MCF 10A (cell line): ENCODE measurements at places on chromosomes 5 and 9. TPM values are rescaled to one million over a fixed set of nuclear protein-coding genes. Genes with fewer than 3 reads are reported as not detected.

DNA sequence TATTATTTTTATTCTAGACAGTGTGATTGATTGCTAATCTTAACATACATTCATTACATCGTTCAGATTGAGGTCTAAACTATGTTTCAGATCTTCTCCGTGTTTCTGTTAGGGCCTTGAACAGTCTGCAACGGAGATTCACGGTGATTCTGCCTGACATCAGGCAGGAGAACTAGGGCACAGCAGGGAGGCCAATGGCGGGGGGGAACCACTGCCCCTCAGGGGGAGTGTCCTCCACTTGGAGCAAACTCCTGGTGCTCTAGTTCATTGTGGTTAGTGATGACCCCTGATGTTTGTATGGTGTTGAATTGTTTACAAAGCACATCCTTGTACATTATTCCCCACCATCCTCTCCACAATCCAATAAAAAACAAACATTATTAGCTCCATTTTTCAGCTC lies 173.5 kb downstream of the ZNF608 start:
- DNase-seq = no peak

- no peak for DNase-seq
Measured at GRCh38 chr9:116479056-116479544, 208.0 kb upstream of the TRIM32 start.

GRCh38 chr5:44659334-44659733 lies 149.4 kb upstream of the MRPS30 start:
- no peak for DNase-seq

CTXN3 gene
- total RNA-seq = not detected in 2 replicates

DNA sequence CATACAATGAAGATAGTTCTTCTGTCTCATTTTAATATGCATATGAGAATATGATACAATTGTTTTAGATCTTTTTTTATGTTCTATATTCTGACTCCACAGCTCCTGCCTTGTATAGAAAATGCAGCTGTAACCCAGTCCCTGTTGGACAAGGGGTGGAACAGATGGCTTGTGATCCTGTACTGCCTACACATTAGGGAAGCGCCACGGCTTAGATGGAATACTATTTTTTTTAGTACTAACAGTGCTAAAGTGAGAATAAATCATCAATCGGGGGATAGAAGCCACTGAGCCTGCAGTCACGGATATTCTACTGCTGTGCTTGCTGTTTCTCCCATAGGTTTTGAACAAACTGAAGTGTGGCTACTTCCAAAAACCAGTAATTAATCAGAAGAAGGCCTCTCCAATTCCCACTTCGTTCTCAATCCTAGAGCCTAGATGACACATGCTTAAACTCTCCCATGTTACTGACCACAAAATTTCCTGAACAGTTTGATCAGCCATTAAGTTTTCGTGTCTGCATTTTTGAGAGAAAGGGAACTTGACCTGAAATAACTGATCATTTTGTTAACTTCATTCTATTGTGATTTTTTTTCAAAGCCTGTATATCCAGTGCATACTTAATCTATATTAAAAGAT lies 150.3 kb downstream of the CDH18 start:
- DNase-seq = no peak

SETX gene
- 41.1 and 44.6 TPM in 2 replicates for total RNA-seq

GRCh38 chr9:87445646-87446045 lies 52.0 kb upstream of the DAPK1 start:
- peak; percentile 28 for DNase-seq

LAMC3 gene
- total RNA-seq = not detected in 2 replicates

DNA sequence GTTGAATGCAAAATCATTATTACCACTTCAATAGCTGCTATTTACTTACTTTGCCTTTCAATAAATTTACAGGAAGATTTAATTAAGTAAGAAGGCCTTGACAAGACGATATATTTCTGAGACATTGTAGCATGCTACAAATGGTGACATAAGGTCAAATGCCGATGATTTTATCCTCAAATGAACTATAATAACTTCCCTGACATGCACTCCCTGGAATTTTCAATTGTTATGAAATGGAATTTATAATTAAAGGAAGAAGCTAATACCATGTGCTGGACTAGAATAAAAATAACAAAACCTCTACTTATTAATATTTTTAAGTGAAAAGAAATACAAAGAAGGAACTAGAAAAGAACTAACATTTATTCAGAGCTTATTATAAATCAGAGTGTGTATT lies 30.2 kb upstream of the ITGA1 start:
- no peak for DNase-seq

DNA sequence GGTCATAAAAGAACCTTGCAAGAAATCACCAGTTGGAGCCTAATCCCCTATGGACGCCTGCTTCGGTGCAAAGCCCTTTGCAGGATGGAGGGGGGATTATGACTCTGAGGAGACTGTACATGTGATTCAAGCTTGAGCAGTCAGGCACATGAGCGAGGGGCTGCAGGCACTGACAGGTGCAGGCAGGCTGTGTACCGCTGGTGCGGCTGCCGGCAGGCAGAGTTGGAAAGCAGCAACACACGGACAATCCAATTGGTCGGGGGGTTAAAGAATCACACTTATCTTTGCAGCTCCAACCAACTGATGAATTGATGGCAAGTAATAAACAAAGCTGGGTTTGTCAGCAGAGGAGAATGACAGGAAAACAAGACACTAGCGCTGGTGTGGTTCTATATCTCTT lies 5.7 kb downstream of the WHRN start:
- DNase-seq = no peak

DNA sequence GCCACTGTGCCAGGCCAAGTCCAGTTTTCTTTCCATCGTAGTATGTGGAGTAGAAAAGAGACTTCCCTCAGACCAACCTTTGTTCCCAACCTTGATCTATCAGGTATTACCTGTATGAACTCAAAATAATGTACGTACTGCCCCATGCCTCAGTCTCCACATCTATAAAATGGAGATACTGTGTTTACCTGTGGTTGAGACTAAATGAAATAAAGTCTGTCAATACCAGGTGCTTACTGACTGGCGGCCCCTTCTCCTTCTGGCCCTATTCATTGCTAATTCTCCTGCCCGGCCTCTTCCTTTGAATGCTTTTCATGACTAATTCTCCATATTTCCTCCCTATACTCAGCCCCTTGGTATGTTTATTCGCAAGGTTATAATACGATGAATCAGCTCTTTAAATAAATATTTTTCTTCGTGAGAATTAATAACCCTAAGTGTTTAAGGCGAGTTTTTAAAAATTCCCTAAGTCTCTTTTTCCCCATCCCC lies 89.6 kb upstream of the BASP1 start:
- peak; percentile 79 for DNase-seq

GRPEL2 gene
- total RNA-seq = 69.5 and 86.6 TPM in 2 replicates

DNA sequence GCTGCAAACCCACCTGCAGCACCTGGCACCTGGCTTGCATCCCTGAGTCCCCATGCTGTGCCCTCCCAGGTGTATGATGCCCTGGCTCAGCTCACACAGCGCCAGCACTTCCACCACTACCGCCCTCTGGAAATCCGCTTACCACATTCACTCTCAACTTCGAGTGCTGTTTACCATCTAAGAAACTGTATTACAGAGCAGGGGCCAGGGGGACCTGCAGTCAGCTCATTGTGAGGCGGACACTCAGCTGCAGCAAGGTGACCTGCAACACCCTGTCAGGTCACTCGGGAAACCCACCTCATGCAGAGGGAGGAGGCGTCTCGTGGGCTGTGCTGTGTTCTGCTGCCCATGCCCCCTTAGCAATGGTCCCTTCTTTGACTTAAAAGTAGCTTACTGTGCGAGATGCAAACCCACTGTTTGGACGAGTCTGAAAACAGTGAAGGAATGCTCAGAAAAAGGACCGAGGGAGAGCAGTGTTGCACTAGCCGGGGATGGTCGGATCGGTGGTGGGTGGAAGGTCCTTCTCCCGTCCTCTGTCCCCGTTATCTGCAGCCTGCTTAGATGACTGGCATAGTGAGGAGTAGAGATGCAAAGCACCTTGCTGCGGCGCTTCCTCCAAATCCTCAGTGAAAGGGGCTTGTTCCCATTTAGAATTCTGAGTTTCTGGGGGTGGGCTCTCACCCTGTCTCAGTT lies 55.2 kb upstream of the CTSL start:
- no peak for DNase-seq

ANKDD1B gene
- 0.68 and 1.2 TPM in 2 replicates for total RNA-seq

DNA sequence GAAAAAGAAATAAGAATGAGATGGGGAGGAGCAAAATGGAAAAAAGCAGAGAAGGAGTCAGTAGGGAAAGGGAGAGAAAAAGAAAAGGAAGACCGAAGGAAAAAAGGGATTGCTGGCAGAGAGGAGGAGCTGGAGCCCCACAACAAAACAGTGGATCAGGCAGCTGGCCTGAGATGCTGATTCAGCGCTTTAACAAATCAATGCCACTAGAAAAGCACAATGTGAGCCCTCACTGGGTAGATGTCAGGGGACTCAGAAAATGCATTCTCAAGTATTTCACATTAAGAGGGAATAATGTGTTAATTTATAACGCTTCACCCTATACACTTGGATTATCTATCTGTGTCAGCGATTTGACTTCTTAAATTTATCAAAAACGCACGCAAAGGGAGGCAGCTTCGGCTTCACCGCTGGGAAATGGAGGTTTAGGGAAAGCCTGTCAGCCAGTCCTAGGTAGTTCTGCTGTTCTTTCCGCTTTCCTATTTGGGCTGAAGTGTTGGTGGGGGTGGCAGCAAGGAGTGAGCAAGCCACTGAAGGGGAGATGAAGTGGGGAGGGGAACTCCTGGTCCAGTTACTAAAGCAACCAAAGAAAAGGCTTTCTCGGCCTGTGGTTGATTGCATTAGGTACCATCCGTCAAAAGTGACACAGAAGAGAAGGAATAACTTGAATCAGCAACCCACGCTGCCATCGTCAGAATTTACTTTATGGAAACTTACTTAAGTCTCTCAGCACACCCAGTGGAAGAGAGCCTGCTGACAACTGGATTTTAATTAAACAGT lies 161.6 kb downstream of the BNC2 start:
- no peak for DNase-seq

PRKACG gene
- not detected in 2 replicates for total RNA-seq

SPINK6 gene
- total RNA-seq = 0.56 and 1.9 TPM in 2 replicates

GRCh38 chr5:143582176-143582575 lies 178.7 kb upstream of the NR3C1 start:
- DNase-seq = no peak

DNA sequence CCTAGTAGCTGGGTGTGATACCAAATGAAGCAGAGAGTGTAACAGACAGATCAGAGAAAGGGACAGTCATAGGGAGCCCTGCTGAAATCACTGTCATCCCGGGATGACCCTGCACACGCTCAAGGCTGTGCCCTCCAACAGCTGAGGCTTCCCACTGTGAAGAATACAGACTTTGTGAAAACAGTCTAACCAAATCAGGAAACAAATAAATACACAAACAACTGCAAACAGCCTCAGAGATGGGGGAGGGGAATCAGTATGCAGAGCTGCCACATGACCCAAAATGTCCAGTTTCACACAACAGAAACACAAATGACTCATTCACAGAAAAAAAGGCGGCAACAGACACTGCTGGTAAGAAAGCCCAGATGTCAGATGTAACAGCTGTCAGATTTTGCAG lies 101.9 kb downstream of the ADAMTS2 start:
- DNase-seq = peak; percentile 23

DNA sequence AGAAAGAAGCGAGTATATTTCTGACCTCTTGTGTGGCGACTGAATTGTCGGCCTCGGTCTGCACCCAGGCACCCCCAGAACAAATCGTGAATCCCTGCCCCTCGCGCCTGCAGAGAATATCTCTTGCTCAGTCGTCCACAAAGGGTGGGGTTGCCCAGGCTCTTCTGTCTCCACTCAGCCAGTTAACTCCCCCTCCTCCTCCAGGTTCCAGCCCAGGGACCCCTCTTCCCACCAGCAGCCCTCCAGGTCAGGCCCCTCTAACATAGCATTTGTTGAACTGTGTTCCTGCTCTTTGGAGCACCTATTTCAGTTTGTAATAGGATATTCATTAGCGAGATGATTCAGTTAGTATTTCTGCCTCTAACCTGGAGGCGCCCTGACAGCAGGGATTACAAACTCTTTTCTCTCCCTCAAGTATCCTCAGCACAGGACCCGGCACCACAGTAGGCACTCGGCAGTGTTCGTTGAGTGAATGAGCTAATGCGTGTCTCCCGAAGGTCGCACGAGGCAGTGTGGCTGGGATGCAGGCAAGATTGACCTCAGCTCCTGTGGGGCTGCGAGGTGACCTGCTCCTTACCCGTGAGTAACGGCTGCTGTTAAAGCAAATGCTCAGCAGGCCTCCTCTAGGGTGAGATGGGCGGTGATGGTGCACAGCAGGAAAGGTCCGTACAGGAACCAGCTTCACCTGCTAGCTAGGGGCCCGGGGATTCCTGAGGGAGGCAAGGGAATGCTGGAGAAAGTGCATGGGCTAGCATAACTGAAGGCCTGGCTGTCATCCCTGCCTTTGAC lies 25.8 kb downstream of the ZBTB34 start:
- no peak for DNase-seq

PDE6A gene
- total RNA-seq = 0.22 and 0.42 TPM in 2 replicates

PCDHB12 gene
- total RNA-seq = 1.6 and 2.3 TPM in 2 replicates

DNA sequence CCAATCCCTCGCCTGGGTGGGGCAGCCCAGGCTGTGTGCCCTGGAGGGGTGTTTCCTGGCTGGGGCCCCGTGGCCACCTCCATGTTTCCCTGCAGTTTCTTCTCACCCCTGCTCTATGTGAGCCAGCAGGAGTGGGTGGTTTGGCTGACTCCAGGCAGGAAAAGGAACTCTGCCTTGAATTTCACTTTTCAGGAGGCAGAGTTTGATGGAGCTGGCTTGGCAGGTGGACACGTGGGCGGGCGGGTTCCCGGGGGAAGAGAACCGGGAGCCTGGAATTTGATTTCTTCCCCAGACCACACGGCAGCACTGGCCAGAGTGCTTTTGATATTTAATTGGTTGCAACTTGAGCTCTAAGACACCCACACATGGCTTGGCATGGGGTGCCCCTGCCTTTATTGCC lies 119.8 kb upstream of the PANK3 start:
- no peak for DNase-seq

HTR4 gene
- not detected in 2 replicates for total RNA-seq

- no peak for DNase-seq
Measured at GRCh38 chr5:56479696-56480077, 246.6 kb upstream of the ANKRD55 start.

- peak; percentile 10 for DNase-seq
Measured at GRCh38 chr9:119252671-119253299, 116.5 kb downstream of the BRINP1 start.

GRCh38 chr9:132099167-132099566 lies 19.5 kb upstream of the MED27 start:
- DNase-seq = no peak

BNC2 gene
- total RNA-seq = not detected in 2 replicates

EGFLAM gene
- total RNA-seq = 9.3 and 11.5 TPM in 2 replicates

DNA sequence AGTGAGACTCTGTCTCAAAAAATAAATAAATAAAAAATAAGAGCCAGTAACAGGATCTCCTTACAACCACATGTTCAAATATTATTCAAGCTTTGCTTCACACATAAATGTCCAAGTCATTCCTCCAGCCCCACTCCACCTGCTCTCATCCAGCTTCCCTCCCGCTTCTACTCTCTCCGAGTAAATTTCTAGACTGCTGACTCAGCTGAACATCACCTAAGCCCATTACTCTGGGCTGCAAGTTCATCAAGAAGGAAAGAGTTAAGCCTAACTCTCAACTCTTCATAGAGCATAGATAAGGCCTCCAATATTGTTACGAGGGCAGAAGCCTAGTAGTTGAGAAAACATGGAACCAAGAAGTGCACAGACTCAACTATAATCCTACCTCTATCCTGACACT lies 300.2 kb downstream of the FBXL17 start:
- DNase-seq = no peak
